ENCODE measurements at places on chromosomes 12 and 14.

DNA sequence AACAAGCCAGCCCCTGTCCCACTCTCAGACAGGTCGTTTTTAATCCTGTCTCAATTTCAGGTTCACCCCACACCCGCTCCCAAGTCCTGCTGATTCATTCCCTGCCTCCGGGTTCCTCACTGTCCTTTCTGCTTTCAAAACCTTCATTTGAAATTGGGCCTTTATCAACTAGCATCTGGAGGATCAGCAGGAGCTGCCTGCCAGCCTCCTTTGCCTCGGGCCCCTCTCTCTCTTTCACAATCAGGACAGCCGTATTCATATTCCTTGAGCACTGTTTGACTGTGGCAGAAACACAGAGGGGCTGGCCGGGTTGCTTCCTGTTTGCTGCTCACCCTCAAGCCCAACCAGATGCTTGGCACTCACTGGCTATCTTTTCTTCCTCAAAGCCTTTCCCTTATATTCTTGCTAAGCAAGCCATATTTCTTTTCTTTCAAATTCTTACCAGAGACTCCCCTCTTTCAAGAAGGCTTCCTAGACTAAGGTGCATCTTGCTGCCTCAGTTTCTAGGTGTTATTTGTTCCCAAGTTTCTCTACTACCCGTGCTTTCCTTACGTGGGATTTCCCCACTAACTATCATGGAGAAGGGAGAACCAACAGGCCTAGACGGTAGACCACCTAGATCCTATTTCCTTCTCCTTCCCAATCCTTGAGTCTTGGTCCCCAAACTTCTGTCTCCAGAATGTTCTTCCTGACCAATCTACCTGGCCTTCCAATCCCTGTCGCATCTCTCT lies 3.0 kb downstream of the GALNT6 start:
- no peak for DNase-seq

GRCh38 chr12:50508970-50509663 lies 4.3 kb downstream of the DIP2B start:
- no peak for DNase-seq

DNA sequence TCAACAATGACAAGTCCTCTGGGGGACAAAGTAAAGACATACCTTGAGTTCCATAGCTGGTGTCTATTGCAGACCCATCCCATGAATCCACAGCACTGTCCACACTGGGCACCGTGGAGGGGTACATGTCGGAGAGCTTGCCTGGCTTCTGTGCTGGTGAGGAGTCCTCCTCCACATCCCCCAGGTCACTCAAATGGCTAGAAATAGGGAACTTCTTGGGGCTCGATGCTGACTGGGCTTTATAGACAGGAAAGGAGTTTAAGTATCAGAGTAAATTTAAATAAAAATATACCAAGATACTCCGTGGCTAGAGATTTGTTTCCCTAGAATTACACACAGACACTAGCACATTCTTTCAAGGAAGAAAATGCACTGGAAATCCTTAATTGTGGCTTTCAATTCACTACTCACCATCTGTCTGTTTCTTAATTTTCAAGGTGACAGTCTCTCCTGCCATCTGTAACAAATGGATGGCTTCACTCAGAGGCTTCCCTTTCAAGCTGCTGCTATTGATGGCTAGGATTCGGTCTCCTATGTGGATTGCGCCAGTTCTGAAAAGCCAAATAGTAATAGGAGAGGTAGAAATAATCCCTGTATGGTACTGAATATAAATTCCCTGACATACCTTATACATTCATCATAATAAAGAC lies 90.1 kb downstream of the HELB start:
- DNase-seq = no peak

GRCh38 chr14:58130116-58130782 lies 21.8 kb downstream of the ARMH4 start:
- DNase-seq = no peak

- no peak for DNase-seq
These were observed 11.8 kb downstream of the NACA start for GRCh38 chr12:56713345-56713744.

GRCh38 chr12:31220061-31220460 lies 105.9 kb downstream of the SINHCAF start:
- no peak for DNase-seq

DNA sequence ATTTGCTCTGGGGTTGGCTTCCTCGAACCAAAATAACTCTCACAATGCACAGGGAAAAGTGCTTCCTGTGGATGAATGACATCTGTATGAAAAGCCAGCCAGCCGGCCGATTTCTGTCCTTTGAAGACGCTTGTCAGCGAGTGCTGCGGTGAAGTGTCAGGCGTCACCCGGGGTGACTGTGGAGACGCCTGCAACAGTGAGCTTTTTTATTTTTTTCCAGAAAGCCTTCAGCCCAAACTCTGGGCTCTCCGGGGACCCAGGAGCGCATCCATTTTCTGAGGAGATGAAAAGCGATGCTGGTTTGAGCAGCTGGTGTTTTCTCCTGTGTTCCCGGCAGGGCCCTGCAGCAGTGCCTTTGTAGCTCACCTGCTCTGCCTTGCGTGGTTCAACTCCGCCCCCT lies 147.9 kb upstream of the MYL2 start:
- no peak for DNase-seq

GRCh38 chr12:29030006-29030405 lies 119.1 kb upstream of the FAR2 start:
- no peak for DNase-seq

GRCh38 chr12:7991535-7991934 lies 41.0 kb upstream of the FOXJ2 start:
- no peak for DNase-seq

- no peak for DNase-seq
These were observed 1.3 kb upstream of the FOXG1 start for GRCh38 chr14:28765169-28765830.

DNA sequence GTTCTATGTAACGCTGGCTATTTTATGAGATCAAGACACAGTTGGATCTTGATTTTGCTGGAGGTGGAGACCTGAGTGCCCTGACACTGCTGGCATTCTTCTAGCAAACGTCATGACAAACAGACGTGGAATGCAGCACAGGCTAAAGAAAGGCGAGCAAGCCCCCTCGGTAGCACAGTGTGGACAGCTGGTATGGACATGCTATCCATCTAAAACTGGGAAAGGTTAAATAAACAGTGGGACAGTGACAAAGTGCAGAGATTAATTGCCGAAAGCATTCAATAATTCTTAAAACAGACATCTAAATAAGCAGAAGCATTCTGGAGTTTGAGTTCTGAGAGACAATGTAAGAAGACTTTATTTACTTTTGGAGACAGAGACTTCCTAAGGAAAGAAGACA lies 237.2 kb downstream of the FBXL14 start:
- peak; percentile 76 for DNase-seq
